ENCODE measurements at places on chromosomes 1 and 21.

- DNase-seq = no peak
Measured at GRCh38 chr1:101290922-101291561, 54.2 kb downstream of the S1PR1 start.

DNA sequence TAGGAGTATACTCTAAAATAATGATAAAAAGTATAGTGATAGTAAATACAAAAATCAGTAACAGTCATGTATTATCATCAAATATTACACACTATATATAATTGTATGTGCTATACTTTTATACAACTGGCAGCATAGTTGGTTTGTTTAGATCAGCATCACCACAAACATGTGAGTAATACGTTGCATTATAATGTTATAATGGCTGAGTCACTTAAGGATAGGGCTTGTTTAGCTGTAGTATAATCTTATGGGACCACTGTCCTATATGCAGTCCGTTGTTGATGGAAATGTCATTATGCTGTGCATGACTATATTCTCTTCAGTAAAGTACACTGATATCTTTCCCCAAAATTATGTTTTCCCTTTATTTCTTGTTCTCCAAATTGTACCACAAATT lies 92.8 kb downstream of the LYPLAL1 start:
- DNase-seq = no peak

DNA sequence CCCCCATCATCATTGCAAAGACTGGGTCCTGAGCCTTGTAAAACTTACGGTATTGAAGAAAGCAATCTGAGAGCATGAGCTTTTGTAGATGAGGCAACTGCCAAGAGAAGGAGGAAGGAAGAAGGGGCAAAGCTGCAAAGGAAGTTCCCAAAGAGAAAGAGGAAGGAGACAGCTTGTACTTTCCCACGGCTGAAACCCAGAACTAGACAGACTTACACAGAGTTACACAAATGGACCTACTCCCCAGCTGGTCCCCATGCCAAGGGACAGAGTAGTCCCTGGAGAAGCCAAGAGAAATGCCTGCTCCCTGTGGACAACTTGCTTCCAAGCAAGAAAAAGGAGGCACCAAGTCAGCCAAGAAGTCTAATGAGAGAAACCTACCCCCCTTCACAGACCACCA lies 22.6 kb downstream of the SLC5A9 start:
- DNase-seq = no peak

GRCh38 chr1:227943381-227944089 lies 4.2 kb downstream of the WNT9A start:
- no peak for DNase-seq

DNA sequence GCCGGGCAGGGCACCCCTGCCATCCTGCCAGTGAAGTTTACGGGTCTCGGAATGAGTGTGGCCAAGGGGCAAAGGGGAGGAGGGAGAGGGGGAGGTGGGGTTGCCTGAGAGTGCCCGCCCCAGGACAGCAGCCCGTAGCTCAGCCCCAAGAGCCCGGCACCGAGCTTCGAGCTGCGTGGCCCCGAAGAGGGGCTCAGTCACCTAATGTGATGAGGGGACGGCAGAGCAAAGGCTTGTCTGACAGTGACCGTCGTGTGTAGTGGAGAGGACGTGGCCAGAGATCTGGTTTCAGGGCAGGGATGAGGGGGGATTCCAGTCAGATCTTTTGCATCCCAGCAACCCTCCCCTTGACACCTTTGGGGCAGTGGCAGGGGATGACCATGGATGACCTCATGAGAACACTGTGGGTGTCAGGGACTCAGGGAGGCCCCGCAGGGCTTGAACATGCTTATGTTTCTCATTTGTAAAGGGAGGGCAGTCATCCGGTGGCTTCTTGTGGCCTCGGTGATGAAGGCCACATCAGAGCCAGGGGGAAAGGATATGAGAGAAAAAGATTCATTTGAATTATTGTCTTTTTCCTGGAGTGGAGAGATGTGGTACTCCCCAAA lies 1.1 kb upstream of the TRPM2 start:
- DNase-seq = no peak

DNA sequence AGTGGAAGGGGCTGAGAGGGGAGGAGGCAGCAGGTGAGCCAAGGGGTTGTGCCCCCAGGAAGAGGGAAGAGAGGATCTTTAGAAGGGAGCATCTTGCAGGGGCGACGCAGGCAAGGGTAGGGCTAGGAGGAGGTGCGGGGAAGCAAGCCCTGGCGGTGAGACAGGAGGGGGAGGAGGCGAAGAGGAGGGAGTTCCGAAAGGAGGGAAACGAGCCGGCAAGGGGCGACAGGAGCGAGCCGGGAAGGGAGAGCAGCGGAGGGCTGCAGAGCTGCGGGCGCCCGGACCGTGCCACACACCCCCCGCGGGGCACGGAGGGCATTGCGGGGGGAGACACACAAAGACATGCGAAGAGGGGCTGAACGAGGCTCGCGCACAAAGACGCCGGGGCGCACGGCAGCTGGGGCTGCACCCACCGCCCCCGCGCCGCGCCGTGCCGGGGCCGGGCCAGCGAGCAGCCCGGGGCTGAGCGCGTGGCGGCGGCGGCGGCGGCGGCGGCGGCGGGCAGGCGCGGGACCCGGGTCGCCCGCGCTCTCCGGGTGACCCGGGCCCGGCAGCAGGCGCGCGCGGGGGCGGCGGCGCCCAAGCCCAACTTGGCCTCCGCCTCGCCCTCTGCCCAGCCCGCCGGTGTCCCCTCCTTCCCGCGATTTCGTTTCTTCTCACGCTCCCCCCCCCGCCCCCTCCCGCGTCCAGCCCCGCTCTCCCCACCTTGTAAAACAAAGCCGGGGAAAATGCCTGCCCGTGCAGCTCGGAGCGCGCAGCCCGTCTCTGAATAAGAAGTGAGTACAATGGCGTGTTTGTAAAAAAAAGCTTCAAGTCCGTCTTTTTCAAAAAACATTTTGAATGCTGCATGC lies at the start of gene KCNK2:
TSS of gene KCNK2 (plus strand) at position 206 of the 851 bp plus-strand sequence. CDS start 649 bp downstream, outside the sequence.
- peak; percentile 42 for DNase-seq

DNA sequence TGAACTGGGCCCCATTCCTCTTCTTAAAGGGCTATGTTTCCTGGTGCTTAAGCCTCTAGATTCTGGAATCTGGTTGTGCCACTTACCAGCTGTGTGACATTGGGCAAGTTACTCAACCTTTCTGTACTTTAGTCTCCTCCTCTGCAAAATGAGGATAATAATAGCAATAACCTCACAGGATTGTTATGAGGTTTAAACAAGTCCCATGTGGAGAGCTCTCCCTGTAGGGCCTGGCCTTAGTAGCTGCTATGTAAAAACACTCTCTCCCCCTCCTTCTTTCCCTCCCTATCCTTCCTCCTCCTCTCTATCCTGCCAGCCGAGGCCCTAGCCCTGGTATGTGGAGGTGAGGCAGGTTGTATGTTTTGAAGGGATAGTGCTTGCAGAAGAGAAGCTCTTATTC lies 8.2 kb upstream of the PEAR1 start:
- DNase-seq = no peak

DNA sequence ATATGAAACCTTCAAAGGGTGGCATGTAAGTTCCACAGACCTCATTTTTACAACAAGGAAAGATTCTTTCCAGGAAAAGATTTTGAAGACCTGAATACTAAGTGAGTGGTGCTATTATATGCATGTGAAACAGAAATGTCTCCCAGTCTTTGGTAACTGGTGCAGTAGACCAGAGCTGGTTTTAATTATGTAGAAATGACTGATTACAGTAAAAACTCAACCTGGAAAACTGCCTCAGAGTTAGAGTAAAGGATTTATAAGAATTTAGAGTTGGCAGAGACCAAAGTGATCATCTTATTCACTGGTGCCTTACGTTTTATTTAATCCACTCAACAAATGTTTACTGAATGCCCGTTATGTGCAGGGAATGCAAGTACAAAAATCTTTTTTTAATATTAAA lies 30.2 kb upstream of the LRRC8D start:
- DNase-seq = no peak

DNA sequence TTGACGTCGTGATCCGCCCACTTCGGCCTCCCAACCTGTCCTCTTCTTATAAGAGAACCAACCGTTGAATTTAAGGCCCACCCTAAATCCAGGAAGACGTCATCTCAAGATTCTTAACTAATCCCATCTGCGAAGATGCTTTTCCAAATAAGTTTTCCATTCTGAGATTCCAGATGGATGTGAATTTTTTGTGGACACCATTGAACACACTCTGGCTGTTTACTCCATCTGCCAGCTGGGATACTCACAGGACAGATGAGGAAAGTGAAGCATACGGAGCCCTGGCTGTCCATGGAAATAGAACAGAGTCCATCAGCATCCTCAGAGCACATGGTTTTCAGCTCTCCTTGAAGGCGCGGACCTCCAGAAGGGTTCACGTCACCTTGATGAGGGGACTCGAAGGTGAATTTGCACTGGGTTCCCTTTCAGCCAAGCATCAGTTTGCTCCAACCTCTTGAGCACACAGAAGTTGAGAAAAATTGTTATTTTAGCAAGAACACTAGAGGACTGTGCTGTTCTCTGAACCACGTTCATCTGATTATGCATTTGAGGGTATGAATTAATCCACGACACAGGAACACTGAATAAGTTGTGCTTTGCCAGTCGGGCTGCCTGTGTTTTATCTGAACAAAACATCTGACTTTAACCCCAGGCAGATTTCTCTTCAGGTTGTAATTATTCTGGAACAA lies 68.6 kb downstream of the KAZN start:
- no peak for DNase-seq

DNA sequence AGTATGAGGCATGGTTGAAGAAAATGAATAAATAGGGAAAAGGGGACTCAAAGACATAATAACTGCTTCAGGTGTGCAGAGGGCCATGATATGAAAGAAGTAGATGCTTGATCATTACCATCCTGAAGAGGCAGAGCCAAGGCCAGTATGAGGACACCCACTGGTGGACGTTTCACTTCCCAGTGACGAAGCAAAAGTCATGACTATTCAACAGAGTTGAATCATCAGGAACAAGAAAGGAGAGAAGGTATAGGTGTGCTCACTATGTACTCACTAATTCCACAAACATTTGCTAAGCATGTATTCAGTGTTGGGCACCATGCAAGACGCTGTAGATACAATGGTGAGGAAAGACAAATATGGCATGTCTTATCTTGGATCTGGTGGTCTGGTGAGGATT lies 319.2 kb upstream of the RUNX1 start:
- no peak for DNase-seq

DNA sequence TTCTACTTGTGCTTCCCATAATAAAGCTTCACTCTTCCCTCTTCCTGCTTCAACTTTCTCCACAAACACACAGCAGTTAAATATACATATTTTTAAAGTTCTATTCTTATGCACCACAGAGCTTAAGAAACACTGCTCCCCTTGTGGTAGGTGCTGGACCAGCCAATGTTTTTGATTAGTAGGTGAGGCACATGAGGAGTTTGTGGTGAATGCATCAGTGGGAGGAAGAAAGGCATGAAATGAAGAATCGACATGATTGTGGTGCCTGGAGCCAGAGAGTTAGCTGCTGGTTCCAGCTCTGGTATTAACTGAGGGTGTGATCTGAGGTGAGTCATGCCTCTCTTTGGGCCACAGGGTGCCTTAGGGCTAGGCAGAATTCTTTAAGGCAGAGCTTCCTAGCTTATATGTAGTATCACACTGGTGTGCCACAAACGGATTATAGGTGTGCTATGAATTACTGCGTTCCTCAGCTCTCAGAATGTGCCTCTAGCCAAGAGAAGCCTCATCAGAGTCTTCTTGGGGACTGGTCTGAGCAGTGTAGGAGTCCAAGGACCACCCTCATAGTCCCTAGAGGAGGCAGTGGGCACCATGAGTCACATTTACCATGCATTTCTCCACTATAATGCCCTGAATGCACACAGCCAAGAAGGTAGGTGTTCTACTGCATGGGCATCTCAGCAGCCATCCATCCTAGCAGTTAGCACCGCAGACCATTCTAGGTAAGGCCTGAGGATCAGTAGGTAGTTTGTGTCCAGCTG lies 97.4 kb upstream of the SGIP1 start:
- DNase-seq = peak; percentile 48

DNA sequence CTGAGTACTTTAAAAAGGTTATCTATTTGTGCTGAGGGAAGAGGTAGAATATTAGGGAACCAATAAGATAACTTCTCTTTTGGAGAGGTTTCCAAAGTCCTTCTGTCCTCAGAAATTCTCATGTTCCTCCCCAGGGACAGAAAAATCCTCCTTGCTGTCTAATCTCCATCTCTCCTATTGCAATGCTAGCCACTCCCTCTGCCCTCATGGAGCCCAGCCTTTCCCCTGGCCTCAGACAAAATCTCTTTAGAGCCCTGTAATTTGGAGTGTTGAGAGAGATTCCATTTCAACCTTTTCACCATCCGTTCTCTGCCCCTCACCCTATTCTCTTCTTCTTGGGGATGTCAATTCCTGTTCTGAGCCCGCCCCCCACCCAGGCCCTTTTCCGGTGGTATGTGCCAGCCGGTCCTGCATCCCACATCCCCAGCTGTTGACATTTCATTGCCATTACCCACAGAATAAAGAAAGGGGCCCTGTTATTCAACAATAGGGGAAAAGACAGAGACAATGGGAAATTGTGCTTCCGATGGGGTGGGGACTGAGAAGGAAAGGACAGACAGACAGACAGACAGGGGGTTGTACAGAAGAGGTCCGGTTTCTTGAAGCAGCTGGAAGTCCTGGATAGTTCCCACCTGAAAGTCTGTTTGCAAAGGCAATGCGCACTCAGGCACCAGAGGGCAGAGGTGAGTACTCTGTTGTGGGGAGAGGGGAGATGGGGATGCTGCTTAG lies at the start of gene HAPLN2:
TSS of gene HAPLN2 (plus strand) at position 563 of the 729 bp plus-strand sequence. CDS start 4,076 bp downstream, outside the sequence.
- peak; percentile 34 for DNase-seq

GRCh38 chr21:45393021-45393420 lies 11.9 kb upstream of the COL18A1 start:
- no peak for DNase-seq

- peak; percentile 11 for DNase-seq
Measured at GRCh38 chr1:162177126-162177525, 107.6 kb downstream of the NOS1AP start.

DNA sequence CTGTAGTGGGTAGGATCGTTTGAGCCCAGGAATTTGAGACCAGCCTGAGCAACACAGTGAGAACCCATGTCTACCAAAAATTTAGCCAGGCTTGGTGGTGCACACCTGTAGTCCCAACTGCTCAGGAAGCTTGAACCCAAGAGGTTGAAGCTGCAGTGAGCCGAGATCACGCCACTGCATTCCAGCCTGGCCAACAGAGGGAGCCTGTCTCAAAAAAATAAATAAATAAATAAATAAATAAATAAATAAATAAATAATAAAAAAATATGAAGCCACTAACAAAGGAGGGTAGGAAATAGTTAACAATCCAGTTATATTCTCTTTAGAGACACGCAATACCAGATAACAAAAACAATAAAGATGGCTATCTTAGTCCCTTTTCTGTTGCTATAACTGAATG lies 11.9 kb upstream of the CBR3 start:
- no peak for DNase-seq

DNA sequence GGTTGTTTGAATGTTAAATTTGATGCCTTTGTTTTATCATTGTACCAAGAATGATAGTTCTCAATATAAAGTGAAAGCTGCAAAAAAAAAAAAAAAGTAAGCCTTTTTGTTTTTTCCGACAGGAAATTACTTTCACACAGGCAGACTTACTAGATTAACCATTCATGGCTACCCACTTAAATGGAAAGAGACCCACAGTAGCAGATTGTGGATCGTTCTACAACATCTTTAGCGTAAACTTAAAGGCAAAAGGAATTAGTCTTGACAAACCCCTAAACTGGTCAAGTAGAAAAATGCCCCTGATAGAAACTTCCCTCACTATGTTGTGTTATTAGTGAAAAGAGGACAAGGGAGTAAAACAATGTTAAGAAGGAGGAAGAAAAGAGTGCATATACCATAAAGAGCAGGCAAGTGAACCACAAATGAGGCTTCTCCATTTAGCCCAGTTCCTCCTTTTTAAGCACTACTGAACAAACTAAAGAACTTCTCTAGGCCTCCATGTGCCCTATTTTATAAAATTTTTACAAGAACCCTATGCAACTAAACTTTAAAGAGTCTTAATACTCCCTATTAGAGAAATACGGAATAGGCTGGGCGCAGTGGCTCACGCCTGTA lies 1560.3 kb downstream of the MRPL39 start:
- DNase-seq = no peak

Measured in HAP-1 (cell line).